ENCODE measurements at places on chromosomes 6 and 20.

DNA sequence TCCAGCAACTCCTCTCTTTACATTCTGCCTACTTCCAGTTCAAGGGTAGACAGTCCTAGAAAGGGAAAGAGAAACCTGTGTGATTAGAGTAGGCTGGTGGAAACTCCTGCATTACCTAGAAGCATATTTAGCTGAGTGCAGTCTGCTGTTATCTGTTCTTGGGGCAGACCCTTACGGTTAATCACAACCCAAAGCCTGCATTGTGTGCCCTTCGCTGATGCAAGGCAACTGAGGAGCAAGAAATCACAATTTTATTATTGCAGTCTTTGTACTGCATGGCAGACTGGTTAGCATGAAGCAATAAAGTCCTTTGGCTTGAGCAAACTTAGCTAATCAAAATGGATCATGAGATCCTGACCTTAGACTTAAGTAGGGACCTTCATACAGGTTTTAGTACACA, 1.5 kb upstream of the GOPC start:
- no peak for DNase-seq

DNA sequence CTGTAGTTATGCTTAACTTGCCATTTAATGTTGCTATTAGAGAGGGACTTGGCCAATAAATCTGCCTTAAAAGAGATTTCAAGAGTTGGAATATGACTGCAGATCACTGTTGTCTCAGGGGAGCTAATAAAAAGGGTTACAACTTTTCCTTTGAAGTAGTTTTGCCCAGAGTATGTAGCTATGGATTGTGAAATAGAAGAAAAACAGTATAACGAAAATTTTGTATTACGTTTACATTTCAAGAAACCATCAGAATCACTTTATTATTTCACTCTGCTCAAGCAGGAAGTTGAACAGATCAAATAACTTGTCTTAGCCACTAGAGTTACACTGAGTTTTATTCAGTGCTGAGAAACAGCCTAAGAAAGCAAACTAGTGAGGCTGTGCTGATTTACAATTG, 3.0 kb upstream of the ZSCAN26 start:
- DNase-seq = no peak

DNA sequence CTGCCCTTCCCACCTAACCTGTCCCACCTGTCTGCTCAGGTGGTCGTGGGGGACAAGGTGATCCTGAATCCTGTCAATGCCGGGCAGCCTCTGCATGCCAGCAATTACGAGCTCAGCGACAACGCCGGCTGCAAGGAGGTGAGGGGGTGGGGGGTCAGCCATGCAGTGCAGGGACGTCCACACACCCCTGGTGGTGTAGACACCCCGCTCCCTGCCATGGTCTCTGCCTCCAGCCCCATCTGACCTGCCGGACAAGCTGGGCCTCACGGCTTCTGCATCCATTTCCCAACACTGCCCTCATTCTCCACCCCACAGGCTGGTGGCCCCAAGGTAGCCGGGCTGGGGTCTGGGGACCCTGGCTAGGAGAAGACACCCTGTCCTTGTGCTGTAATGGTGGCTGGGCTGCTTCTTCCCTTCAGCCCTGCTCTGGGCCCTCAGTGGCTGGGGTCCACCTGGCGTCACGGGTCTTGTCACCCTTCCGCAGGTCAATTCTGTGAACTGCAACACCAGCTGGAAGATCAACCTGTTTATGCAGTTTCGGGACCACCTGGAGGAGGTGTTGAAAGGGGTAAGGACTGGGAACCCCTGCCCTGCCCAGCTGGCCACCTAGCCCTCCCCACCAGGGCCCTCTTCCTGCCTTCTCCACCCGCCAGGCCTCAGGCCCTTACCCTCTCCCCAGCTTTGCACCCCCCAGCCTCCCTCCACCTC, 38.0 kb downstream of the ITPR3 start:
- DNase-seq = no peak

GRCh38 chr6:108589244-108589791, 28.6 kb downstream of the FOXO3 start:
- peak; percentile 93 for DNase-seq
